Naive thymus-derived CD8-positive, alpha-beta T cell (primary cell): ENCODE measurements at places on chromosomes 3 and 15. TPM values are rescaled to one million over a fixed set of nuclear protein-coding genes. Genes with fewer than 3 reads are reported as not detected.

DNA sequence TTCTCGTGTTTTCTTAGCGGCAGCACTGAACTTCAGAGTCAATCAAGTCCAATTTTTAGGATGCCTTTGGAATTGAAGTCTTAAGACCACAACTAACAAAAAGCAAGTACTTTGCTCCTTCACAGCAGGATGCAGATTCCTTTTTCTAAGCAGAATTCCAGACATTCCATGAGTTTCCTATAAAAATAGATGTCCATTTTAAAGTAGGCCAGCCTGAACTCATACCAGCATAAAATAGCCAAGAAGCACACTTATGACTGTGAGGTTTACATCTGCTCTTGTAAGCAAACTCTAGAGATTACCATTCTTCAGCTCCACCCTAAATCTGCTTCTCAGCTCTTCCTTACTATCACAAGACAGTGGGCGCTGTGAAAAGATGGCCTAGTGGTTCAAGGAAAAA lies 85.8 kb downstream of the THBS1 start:
- DNase-seq: no peak

GRCh38 chr15:78421238-78421965 lies 16.6 kb upstream of the IREB2 start:
- DNase-seq: no peak

GRCh38 chr3:139506766-139507165 lies 30.4 kb upstream of the RBP2 start:
- no peak for DNase-seq

DNA sequence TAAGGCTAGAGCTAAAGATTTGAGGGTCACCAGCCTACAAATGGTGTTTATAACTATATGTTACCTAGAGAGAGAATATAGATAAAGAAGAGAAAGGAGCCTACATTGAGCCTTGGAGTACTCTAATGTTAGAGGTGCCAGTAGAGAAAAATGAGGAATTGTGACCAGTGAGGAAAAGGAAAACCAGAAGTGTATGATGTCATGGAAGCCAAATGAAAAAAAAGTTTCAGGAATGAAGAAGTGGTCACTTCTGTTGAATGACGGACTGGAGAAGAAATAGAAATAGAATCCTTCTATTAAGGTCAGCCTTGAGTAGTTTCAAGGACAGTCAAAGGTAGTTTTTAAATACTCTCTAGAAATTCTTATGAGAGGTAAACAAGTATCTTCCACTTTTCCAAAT lies 51.2 kb upstream of the MLF1 start:
- DNase-seq: no peak

GRCh38 chr15:52370010-52370409 lies 74.4 kb upstream of the MYO5C start:
- no peak for DNase-seq

DNA sequence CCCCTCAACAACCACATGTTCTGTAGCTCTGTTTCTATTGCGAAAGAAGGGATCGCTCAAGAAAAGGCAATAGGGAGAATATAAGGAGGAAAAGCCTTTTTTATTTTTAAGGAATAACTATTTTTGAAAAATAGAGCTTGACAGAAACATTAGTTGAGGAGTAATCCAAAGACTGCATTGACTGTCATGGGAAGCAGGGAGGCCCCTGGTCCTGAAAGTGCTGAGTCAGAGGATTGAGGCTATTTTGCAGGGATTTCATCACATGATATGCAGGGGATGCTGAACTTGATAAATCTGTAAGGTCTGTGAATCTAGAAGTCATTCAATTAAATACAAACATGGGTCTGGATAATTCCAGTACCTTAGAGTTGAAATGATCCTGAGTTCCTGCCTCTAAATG lies 92.0 kb downstream of the MTHFS start:
- DNase-seq: no peak

DNA sequence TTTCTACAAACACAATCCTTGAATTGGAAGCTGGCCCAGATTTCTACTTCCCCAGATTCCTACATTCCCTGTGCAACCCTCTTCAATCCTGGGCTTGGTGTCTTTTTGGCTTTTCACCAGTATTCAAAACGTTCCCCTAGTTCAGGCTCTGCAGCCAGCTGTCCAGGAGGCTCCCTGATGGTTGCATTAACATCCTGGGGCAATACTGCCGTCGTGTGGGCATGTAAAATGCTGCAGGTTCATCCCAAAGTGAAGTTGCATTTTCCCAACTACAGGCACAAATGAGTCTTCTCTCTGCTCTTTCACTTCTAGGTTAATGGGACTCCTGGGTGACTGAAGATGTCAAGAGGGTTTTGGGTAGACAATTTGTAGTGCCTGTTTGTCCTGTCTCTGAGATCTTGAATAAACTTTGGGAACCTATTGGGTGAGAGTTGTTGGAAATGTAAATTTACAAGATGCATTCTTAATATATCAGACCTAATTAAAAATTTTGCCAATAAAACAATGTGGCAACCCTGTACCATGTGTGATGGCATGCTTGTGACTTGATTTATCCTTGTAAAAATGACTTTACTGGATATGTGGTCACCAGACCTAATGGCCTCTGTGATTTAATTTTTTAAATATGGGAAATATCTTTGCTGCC lies 28.6 kb downstream of the SOX14 start:
- no peak for DNase-seq

Gene SNTN
- total RNA-seq: not detected

Gene AGBL1
- total RNA-seq: not detected

Gene MGLL
- 0.77 TPM for total RNA-seq

Gene SLC22A13
- total RNA-seq: 1.0 TPM

Gene PKM
- 285 TPM for total RNA-seq

Gene BCHE
- not detected for total RNA-seq

Gene KIAA1143
- total RNA-seq: 50.0 TPM

Gene GHSR
- not detected for total RNA-seq
